ENCODE measurements at places on chromosomes 1 and 21.

GRCh38 chr21:40938611-40939010, 91.7 kb upstream of the DSCAM start:
- DNase-seq = no peak

DNA sequence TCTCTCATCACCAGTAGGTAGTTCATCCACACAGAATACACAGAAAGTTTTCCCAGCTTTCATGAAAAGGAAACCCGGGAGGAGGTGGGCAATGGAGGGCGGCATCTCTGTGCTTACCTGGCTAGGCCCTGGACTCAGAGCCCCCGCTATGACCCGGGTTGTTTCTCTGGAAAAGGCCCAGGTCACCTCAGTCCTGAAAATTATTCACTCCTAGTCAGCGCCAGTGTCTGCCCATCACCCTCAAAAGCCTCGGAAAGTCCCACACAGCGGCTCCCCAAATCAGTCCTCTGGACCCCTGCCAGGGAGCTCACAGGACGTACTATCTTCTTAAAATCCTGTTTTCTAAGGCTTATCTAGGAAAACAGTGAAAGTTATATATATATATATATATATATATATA, 51.2 kb downstream of the TCP10L start:
- DNase-seq = no peak

- DNase-seq = no peak
These were observed 75.0 kb upstream of the DUSP10 start for GRCh38 chr1:221816899-221817298.

DNA sequence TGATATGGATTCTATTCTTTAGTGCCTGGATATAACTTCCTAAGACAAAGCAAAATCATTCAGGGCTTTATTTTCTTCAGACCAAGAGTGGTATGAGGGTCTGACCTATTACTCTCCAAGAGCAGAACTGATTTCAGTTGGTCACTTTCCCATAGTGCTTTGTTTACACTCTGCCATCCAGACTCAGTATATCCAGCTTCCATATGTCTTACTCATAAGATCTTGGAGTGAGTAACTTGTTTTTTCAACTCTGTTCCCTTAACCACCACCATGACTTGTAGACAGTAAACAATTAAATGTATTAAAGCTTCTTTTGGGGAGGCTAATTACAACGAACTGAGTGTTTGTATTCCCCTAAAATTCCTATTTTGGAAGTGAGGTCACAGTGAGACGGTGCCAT, 83.4 kb downstream of the USP24 start:
- DNase-seq = no peak

- no peak for DNase-seq
These were observed 31.9 kb downstream of the SEC16B start for GRCh38 chr1:177937931-177938330.

DNA sequence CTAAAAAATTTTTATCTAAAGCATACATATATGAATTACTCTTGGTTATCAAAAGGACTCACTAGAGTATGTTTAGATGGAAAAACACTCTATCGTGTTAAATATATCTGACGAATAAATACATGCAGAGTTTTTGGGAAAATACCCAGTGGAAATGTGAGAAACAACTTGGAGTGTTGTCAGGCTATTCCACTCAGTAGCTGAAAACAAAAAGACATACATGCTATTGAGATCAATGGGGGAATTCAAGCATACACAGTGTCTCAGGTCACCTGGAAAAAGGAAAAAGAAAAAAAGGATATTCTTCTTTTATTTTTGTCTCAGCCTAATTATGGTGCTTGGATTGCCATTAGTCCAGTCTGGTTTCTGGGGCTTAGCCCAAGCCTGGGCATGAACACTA, 247.0 kb upstream of the LYPLAL1 start:
- no peak for DNase-seq

DNA sequence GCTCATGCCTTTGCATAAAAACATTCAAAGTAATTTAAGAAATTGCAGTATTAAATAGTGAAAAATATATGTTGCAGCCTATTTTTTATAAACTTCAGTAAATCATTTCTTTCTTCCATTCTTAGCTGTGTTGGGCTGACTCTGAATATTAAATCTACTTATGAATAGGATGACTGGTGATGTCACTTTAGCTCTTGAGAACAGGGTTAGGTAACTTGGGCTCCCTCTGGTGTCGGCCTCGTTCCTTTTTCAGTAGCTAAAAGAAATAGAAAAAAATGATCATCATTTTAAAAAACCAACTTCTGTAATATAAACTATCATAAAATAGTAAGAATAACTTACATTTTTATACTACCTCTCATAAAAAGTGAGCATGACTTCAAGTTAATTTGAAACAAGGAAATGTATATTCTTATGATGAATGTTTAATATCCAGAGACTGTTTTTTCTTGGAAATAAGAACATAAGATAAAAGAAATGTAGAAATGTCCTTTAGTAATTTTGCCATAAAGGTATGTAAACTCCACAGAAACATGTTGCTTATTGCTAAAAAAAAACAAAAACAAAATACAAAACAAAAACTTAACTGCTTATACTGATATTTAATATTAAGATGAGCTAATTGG, 26.8 kb upstream of the NCAM2 start:
- DNase-seq = no peak

GRCh38 chr1:8460132-8460544, 142.2 kb downstream of the SLC45A1 start:
- DNase-seq = no peak

GRCh38 chr1:9714257-9714718, 62.8 kb downstream of the PIK3CD start:
- DNase-seq = no peak

DNA sequence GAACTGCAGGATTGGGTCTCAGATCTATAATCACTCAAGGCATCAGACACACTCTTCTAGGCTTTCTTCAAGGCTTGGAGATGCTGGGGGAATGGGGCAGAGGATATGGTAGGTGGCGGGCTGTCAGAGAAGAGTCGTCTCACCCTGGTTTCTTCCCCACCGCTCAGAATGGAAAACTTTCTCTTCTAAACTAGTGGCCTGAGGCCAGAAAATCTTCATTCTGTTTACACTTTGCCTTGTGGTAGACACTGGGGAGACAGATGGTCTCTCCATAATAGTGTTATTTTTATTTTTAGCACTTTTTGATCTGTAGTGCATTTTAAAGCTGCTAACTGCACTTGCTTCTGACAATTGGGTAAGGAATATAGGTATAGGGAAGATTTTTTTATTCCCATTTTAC, 2.6 kb downstream of the PRELP start:
- DNase-seq = no peak

GRCh38 chr1:57319791-57320190, 104.1 kb downstream of the DAB1 start:
- no peak for DNase-seq

- no peak for DNase-seq
These were observed 36.3 kb downstream of the SDC3 start for GRCh38 chr1:30872033-30872947.

- no peak for DNase-seq
These were observed 36.3 kb downstream of the EDN2 start for GRCh38 chr1:41447995-41448770.

DNA sequence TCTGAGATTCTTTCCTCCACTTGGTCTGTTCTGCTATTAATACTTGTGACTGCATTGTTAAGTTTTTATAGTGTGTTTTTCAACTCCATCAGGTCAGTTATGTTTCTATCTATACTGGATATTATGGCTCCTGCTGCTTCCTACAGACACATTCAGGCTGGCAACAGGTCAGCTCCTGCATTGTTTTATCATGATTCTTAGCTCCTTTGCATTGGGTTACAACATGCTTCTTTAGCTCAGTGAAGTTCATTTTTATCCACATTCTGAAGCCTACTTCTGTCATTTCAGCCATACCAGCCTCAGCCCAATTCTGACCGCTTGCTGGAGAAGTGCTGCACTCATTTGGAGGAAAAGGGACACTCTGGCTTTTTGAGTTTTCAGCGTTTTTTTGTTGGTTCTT, 37.3 kb upstream of the F3 start:
- DNase-seq = no peak

- DNase-seq = no peak
These were observed 64.4 kb upstream of the PTGFR start for GRCh38 chr1:78426408-78426807.

GRCh38 chr1:205285381-205286101, 36.0 kb downstream of the NUAK2 start:
- DNase-seq = no peak

DNA sequence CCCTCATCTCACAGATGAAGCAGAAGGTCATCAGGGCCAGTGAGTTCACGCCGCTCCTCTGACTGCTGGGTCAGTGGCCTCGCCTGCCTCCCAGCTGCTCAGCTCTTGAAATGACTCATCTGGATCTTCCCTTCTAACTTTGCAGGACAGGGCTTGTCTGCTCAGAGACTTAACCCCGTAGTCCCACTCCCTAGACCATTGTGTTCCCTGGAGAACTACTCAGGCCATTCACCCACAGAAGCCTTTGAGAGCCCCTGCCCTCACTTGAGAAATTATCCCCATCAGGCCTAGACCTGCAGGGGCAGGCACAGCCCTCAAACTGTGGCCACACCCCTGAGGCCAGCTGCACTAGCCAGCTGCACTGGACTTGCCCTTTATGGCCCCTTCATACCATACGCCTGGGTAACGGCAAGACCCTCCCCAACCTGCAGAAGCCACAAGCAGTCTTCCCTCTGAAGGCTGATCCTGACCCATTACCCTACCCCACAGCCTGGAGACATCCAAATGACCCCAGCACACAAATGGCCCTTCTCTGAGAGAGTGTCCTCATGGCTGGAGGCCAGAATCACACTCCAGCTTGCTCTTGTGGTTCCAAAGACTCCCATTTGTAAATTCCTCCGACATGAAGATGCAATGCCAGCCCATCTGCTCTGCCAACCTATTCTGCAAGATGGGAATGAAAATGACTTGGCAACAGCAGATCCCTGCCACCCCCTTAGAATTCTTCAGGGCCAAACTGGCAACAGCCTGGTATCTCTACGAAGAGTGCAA, 33.2 kb downstream of the RCSD1 start:
- peak; percentile 89 for DNase-seq

DNA sequence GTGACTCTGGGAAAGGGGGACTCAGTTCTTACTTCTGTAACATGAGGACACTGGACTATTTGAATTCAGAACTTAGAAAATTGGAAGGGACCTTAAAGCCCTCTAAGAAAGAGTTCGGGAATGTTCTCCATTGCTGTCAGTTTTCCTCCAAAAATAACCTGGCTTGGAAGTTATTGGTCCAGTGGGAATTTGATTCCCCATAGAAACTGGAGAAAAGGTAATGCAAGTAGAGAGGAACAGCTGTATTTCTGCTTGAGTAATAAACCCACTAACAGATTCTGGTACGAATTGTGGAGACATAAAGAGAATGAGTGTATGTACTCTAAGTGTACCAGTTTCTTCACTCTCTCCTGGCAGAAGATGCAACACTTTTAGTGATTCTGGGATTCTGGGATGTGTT, 1.8 kb downstream of the ZBED6 start:
- no peak for DNase-seq

DNA sequence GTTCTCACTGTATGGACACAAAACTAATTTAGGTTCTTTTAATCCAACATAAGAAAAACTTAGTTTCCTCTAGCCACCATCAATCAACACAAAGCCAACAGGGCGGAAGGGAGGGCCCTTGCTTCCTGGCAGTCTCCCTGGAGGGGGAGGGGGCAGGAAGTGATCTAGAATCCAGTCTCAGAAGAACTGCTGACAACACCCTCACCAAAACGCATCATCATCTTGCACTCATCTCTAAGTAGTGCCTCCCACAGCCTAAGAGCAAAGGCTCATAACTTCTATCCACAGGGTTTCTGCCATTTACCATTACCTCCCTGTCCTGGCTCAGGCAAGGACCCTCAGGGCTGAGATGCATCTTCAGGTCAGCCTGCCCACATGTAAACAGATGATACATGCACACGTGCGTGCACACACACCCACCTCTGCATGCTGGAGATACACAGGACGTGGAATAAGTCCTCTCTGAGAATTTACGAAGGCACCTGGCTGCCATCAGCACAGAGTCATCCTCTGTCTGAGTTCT, 20.5 kb downstream of the HIVEP3 start:
- DNase-seq = no peak

GRCh38 chr1:224763126-224763775, 147.1 kb downstream of the CNIH3 start:
- DNase-seq = no peak

DNA sequence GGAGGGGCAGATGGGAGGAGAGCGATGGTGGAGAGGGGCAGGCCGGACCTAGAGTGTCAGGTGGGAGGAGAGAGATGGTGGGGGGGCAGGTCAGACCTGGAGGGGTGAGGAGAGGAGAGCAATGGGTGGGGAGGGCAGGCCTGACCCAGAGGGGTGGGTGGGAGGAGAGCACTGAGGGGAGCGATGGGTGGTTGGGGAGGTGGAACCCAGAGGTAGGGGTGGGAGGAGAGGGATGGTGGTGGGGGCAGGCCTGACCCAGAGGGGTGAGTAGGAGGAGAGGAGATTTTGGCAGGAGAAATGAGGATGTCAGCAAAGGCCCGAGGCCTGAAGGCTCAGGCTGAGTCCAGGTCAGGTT, 157.3 kb upstream of the VAMP3 start:
- DNase-seq = no peak

DNA sequence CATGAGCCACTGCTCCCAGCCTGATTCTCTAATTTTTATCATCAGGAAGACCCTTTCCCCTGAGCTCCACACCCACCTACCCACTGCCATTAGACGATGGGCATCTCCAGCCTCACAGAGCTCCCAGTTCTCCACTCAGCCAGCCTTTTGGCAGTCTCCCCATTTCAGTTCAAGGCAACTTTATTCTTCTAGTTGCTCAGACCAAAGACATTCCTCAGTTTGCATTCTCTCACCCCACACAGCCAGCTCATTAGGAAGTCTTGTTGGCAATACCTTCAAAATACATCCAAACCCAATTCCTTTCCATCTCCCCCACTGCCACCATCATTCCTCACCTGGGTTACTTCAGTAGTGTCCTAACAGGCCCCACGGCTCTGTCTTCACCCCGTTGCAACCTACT, 53.4 kb upstream of the COX20 start:
- DNase-seq = no peak

- no peak for DNase-seq
These were observed 508.7 kb downstream of the DPYD start for GRCh38 chr1:97412166-97412565.

DNA sequence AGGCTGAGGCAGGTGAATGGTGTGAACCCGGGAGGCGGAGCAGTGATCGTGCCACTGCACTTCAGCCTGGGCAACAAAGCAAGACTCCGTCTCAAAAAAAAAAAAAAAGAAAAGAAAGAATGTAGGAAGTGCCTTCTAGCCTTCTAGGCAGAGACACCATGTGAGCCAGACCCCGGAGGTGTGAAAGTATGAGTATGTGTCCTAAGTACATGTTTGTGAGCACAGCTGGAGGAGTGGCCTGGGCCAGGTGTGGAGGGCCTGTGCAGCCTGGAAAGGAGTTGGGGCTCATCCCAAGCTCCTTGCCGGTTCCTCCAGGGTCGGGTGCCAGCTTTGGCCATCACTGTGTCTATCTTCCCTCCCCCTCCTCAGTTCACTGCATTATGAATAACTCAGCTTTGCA, 13.0 kb downstream of the SOX13 start:
- no peak for DNase-seq

Data from RWPE2 (cell line).